Ecto neural progenitor cell (in vitro differentiated cells): ENCODE measurements at places on chromosomes 1 and 21.

- DNase-seq: no peak
Observed at GRCh38 chr1:200665861-200666260, 3.8 kb downstream of the DDX59 start.

GRCh38 chr1:147919896-147920295 lies 8.3 kb upstream of the GPR89B start:
- no peak for DNase-seq

GRCh38 chr1:26782521-26783212 lies 5.1 kb upstream of the PIGV start:
- no peak for DNase-seq

DNA sequence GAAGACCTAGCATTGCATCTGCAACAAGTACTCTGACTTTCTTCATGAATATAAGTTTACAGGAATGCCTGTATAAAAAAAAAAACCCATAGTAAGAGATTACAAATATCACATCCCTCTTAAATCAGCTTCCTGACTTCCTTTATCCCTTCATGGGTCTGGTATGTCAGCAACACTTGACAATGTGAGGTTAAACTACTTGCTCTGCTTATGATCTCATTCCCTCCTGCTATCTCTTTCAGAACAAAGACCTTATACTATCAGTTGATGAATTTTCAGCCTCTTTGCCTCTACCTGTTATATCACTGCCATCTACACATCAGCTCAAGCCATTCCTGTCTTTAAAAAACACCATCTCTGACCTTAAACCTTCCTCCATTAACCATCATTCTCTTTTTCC lies 130.9 kb upstream of the SAMSN1 start:
- DNase-seq: no peak

DNA sequence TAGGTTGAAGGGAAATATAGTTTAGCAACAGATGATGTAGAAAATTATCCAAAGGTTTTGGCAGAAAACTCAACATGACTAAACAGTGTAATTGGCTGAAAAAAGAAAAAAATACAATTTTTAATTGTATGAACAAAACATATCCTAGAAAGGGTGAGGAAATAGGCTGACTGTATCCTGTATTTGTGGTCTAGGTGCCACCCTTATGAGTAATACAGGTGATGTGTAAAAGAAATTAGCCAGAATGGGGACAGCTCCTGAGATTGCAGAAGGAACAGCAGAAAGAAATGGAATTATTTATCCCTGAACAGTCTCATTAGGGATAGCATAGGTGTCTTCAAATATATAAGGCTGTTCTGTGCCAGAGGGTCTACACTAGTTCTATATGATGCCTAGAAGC lies 24.6 kb downstream of the DNASE2B start:
- DNase-seq: no peak

GRCh38 chr1:64811131-64811530 lies 66.3 kb downstream of the RAVER2 start:
- no peak for DNase-seq

- DNase-seq: no peak
Observed at GRCh38 chr21:45050797-45051489, 23.4 kb upstream of the ADARB1 start.
